NAMALWA (cell line): ENCODE measurements at places on chromosomes 7 and 10.

- DNase-seq: no peak
Observed at GRCh38 chr10:528173-529165, 161.0 kb downstream of the DIP2C start.

- peak; percentile 45 for DNase-seq
Observed at GRCh38 chr10:102231357-102232318, 5.5 kb downstream of the ELOVL3 start.

- DNase-seq: no peak
Observed at GRCh38 chr7:16063221-16063620, 358.1 kb downstream of the CRPPA start.

GRCh38 chr7:2928256-2928612 is 84.1 kb upstream of the GNA12 start:
- DNase-seq: no peak

DNA sequence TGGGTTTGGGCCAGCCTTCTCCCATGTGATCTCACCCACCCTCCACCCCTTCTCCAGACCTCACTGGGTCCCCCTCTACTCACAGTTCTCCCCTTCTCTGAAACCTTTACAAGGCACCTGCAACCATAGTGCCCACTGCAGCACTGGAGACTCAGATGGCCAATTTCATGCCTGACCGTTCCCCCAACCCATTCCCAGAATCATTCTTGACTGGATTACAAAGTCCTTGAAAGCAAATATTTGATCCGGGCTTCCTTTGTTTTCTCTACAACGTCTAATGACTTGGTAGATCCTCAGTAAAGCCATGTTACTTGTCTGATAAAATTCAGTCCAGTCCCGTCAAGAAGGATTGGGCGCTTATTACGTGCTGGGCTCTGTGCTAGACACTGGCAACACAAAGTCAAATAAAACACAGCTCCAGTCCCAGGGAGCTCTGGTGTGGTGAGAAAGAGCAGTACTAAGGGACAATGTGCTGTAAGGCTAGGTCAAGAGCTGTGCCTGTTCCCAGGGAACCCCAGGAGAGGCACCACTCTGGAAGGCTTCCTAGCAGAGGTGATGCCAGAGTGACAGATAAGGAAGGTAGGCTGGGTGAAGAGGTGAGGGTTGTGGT is 36.5 kb downstream of the SH3PXD2A start:
- DNase-seq: no peak

DNA sequence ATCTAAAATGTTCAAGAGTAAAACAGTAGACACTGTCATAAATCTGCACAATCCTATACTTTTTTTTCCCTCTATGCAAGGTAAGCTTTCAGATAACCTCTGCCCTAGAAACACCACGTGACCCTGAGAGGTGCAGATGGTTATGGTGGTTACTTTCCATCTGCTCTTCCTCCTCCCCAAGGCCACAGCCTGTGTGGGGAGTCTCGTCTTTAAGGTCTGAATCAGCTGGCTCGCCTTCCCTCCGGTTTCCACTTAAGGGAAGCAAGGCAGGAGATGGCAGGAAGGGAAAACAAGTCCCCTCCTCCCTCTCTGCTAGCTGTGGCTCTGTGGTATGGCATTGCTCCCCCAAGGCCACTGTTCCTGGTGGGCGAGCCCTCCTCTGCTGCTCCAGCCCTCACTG is 181.8 kb downstream of the GLI3 start:
- DNase-seq: no peak

DNA sequence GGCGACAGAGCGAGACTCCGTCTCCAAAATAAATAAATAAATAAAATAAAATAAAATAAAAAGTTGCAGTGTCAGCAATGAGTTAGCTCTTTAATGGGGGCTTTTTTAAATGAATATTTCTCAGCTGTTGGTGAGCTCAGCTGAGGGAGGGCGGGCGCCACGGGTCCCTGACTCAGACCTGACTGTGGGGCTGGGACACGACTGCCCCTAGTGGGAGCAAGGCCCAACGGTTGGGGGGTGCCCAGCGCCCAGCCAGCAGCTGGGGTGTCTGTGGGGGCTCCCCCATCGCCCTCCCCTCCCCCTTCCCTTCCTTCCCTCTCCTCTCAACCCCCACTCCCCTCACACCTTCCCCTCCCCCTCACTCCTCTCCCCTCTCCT is 46.6 kb downstream of the PWWP2B start:
- peak; percentile 79 for DNase-seq

- DNase-seq: no peak
Observed at GRCh38 chr7:122975341-122975740, 20.2 kb downstream of the TAS2R16 start.

GRCh38 chr7:70935311-70935710 is 196.6 kb upstream of the GALNT17 start:
- DNase-seq: no peak

DNA sequence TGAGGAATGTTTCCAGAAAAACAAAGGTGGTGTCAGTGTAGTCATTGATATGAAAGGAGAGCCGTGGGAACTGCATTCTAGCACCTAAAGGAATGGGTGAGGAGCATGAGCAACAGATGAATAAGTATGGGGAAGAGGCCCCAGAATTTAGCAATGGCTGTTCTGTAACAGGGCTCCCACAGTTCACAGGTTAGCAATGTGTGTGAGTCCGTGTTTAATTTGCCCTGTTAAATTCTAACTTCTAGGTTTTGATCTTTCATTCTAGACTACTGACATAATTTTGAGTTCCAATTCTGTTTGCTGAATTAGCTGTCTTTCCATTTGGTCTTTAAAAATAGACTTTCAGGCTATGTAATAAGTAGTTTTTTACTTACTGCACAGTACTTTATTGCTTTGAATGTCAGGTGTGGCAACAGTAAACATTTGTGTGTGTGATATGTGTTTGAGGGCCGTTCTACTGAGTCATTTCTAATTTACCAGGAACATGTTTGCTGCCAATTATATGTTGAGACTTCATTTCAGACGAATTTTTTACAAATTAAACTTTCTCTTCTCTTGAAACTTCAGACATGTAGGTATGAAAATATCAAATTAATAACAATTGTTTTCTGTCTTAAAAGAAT is 8.8 kb downstream of the STK17A start:
- DNase-seq: peak; percentile 28

DNA sequence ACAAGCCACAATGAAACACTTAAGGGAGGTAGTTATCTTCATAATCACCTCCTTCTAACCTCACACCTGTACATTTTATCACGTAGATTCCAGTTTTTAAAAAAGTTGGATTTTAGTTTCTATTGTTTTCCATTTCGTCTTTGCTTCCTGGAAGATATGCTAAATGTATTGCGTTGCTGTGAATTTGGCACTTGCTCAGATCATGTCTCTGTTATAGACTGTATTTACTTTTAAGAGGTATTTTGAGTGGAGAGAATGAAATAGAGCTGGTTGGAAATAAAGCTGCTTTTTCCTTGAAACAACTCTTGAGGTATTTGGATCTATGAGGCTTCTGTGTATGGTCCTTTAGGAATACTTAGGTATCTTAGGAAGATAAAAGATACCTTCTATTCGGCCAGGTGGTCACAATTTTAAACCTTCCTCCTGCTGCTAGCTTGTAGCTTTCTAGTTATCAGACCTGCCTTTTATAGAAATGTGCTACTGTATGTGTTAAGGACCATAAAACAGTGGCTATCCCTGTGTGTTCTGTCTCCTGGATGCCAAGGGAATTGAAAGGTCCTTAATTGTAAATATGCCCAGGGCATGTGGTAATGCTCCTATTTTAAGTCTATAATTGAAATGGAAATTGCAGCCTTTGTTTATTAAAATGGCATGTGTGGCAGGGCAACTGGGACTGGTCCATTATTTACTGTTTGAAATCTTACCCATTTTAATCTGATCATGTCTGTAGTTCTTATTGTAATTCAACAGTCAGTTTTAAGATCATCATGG is 147.7 kb downstream of the SND1 start:
- DNase-seq: no peak

DNA sequence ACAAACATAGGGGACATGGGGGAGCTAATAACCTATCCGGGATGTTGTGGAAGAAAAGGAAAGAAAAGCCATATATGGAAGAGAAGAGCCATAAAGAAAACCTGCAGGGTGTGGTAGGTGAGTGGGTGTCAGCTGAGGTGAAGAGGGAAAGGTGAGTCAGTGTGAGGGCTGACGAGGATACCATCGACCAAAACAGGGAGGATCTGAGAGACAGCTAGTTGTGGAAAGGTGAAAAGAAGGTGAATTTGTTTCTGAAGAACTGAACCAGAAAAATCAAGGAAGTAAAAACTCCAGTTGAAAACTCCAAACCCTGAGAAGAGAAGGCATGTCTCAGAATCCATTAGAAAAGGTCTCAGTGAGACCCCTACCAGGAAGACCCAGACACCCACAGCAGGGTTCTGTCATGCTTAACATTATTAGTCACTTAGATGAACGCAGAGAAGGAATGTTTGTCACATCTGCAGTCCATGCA is 4.1 kb downstream of the BLNK start:
- no peak for DNase-seq

GRCh38 chr10:11740907-11741306 is 1.3 kb upstream of the ECHDC3 start:
- no peak for DNase-seq

DNA sequence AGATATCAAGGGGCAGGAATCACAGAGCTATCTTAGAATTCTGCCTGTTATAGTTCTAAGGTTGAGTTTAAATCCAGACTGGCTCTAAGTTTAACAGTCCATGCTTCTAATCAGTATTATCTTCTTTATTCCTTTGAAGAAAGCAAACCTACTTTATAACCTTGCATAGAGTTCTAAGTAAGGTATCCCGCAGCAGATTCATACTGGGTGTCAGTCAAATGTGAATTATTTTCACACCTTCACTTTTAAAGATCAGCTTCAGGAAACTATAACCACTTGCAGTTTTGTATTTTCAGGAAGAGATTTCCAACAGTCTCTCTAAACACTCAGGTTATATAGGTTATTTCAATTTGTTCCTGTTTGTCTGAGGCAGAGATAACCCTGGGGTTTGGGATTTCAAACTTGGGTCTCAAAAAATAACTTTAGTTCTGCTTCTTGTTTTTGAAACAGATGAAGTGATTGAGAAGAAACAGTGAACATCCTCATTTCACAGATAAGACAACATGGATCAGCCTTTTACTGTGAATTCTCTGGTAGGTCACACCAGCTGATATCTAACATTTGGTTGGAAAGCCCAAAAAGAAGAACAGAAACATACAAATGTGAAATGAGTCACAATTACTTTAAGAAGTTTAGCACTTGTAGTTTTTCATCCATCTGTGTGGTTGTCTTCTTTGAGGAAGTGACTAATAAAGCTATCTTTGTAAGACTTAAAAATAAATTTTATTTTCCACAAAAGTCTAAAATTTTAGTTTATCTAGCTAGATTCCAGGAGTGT is 21.4 kb downstream of the STAMBPL1 start:
- DNase-seq: peak; percentile 71

DNA sequence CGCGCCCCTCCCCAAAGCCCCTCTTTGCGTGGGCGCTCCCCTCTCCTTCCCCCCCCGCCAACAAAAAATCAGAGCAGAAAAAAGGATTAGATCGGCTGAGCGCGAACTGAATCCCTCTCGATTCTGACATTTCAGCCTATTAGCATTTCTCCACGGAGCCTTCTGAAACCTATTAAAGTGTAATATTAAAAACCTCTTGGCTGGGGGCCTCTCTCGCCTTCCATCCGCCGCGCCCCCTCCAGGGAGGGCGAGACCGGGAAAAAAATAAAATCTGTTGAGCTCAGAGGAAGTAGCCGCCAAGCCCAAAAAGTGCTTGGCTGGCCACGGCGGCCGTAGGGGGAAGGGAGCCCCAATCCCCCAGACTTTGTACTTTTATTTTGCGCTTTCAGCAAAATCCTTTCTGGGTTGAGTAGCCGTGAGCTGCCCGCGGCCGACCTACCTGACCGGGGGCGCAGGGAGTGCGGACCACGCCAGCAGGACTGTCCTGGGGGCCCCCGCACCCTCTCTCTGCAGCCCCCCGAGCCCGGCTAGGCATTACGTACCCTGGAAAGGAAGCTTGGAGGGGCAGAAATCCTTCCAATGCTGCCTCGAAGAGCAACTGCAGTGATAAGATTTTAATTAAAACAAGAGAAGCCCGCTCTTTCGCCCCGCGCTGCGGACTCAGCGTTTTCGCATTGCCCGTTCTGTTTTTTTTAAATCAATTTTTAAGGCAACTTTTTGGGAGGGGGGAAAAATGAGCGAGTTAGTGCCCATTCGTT is 1.3 kb upstream of the TNRC18 start:
- no peak for DNase-seq

DNA sequence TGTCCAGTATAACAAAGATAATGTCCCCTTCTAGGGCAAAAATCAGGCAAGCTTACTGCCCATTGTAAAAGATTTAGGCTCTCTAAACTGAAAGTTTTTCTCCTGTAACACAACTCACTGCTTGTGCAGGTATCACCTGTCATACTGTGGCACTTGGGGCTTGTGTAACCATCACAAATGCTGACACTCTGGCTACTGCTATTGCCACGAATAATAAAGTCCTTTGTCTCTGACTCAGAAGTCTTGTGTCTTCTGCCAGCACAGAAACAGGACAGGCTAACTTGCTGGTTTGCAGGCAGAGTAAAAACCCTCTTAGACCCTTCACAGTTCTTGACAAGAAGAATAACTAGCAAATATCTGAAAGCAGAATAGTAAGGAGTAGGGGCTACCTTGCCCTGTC is 273.9 kb downstream of the RPS24 start:
- no peak for DNase-seq

DNA sequence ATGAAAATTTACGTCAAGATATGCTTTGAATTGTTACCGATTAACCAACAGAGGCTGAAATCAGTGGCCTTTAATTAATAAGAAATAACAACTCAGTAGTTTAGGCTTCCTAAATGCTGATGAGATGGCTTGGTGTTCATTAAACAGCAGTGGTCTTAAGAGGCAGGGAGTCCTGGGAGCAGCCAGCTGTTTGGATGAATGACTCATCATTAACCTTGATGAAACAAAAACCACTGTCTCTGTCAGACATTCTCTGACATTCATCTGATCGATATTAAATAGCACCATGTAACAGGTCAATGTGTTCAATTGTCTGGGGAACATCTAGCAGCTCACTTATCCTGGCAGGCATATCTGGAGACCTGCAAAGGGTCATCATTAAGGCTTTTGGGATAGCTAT is 234.2 kb upstream of the LRRN3 start:
- no peak for DNase-seq

DNA sequence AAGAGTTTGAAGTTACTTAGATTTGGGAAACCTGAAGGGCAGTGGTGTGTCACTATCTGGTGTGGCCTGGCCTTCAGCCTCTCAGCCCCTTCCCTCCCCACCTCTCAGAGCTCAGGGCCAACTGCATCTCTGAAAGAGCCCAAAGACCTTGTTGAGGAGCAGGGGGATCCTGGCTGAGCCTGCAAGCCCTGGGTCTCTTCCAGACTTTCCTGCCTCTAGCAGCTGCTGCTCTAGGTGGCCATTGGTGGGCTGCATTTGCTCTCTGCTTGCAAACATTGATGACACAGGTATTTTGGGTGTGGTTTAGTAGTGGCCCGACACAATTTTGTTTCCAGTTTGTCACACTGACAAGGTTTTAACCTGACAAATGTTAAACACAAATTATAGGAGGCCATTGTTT is 3.1 kb upstream of the UPP1 start:
- no peak for DNase-seq

GRCh38 chr10:71641986-71642385 is 77.6 kb downstream of the C10orf105 start:
- DNase-seq: no peak
